ENCODE measurements at places on chromosomes 5 and 9. TPM values are rescaled to one million over a fixed set of nuclear protein-coding genes. Genes with fewer than 3 reads are reported as not detected.

GRCh38 chr9:87910821-87911220, 6.9 kb upstream of the SPATA31C1 start:
- no peak for DNase-seq

BTNL3 gene
- not detected for total RNA-seq

DNA sequence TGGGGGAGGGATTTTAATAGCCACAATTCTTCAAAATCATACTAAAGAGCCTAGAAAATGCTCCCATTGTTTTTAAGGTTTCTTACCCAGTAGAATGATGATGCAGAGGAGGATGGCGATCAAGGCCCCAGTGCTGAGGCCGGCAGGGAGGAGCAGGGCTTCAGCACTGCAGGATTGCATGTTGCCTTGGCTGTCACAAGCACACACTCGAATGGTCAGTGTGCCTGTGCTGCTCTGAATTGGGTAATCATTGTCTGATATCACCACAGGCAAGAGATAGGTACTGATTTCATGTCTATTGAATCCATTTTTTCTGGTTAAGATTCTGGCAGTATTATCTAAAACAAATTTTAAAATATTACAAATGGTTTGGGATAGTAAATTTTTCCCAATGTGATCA, 153.3 kb downstream of the CDH10 start:
- DNase-seq, result no peak

SPINK13 gene
- not detected for total RNA-seq

DNA sequence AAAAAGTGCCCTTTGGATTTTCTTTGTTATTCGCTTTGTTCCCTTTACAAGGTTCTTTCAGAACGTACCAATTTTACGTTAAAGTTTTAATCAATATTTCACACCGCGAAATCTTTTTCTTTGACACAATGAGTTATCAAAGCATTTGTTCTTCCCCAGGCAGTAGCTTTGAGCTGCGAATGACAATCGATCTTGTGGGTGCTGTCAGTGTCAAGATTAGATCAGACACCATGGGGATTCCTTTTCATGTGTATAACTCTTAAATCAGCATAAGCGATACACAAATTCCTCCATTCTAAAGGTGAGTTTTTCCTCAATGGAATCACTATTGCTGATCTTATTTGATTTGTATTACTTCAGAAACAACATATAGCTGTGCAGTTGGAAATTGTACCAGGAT, 145.5 kb downstream of the ST8SIA4 start:
- DNase-seq, result no peak
